Stimulated activated CD8-positive, alpha-beta memory T cell treated with anti-CD3 and anti-CD28 coated beads, Interleukin-4, amount 100 ng/mL, for 1 hour (primary cell): ENCODE measurements at places on chromosomes 5 and 9.

GRCh38 chr9:129989740-129990139, 53.2 kb downstream of the FNBP1 start:
- DNase-seq, result no peak

DNA sequence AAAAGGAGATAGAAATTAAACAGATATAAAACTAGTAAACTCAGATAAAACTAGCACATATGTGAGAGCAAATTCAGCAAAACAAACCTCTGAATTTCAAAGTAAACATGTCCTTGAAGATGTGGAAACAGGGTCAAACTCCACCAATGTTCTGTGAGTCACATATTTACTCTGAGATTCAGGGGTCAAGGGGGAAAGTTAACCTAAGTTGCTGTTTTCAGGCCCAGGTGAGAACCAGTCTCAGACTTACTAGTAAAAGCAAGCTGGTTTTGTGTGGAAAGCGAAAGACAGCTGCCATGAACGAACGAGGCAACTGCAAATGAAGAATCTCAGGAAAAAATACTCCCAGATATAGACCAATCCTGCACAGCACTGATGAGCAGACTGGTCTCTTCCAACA, 29.0 kb downstream of the PSMB7 start:
- no peak for DNase-seq

- DNase-seq, result no peak
Observed at GRCh38 chr9:95570646-95571045, 53.9 kb upstream of the PTCH1 start.

DNA sequence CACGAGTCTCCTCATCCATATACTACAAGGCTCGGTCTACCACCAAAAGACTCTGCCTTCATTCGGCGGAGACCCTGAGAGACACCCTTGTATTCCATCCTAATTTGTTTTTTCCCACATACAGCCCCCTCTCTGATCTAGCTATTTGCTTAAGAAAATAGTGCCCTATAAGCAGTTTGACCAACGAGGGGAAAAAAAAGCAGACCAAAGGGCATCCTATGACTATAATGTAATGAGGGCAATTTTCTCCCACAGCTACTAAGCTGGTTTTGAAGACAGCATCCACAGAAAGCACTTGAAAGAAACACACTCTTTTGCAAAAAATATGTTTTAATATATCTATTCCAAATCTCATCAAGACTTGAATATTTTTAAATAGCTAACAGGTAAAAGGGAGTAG, 147.8 kb downstream of the MLLT3 start:
- DNase-seq, result no peak

GRCh38 chr9:98080326-98080725, 23.8 kb downstream of the NANS start:
- no peak for DNase-seq

GRCh38 chr9:69140123-69140735, 33.8 kb upstream of the TJP2 start:
- no peak for DNase-seq

- no peak for DNase-seq
Observed at GRCh38 chr5:164346785-164347630, 841.6 kb downstream of the MAT2B start.

DNA sequence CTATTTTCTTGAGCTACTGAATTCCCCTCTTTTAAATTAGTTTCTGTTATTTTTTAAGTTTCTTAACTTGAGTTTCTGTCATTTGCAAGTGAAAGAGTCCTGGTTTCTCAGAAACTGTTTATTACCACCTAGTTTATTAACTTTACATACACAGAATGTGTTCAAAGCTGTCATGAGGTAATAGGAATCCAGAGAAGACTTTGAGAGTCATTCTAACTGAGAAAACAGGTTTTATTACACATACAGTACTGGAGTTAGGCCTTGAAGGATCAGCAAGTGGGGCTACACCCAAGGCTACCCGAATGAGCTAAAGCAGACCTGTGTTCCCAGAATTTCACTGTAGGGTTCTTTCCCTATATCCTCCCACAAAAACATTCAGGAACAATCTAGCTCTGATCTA, 33.1 kb downstream of the FAM114A2 start:
- DNase-seq, result no peak

- no peak for DNase-seq
Observed at GRCh38 chr5:108528655-108529054, 146.8 kb upstream of the FBXL17 start.

DNA sequence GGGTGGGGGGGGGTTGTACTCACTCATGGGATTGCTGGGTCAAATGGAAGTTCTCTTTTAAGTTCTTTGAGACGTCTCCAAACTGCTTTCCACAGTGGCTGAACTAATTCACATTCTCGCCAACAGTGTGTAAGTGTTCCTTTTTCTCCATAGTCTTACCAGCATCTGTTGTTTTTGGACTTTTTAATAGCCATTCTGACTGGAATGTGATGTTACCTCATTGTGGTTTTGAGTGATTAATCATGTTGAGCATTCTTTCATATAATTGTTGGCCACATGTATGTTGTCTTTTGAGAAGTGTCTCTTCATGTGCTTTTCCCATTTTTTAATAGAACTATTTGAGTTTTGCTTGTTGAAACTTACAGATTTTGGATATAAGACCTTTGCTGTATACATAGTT, 94.9 kb upstream of the PLPPR1 start:
- DNase-seq, result no peak

DNA sequence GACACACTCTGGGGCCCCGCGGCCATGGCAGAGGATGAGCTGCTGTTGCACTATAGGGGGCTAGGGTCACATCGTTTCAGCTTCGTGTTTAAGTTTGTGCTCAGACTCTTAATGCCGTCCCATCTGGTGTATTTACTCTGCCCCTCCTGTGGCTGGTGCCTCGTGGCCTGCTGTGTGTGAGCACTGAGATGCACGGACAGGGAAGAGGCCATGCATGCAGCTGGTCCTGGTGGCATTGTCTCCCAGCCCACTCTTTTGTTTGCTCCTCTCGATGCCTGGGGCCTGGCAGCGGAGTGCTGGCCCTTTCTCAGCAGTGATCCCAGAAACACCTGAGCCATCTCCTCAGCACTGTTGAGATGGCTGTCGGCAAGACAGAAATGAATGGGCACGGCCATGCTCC, 30.0 kb upstream of the PHF2 start:
- no peak for DNase-seq

DNA sequence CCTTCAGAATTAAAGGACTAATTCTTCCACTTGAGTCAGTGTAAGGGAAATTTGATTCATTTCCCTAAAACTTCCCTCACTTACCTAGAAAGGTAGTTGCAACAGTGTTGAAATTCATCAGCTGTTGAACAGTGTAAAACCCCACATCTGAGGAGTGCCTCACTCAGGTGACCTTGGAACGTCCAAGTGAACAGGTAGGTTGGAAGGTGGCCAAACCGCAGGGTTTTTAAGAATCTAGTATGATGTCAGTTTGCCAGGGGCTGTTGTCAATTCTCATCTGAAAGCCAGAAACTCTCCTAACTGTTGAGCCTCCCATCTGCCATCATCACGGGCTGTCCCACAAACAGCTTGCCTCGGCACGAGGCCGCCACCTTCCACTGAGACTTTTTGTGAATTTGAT, 105.7 kb downstream of the TMEM174 start:
- no peak for DNase-seq

DNA sequence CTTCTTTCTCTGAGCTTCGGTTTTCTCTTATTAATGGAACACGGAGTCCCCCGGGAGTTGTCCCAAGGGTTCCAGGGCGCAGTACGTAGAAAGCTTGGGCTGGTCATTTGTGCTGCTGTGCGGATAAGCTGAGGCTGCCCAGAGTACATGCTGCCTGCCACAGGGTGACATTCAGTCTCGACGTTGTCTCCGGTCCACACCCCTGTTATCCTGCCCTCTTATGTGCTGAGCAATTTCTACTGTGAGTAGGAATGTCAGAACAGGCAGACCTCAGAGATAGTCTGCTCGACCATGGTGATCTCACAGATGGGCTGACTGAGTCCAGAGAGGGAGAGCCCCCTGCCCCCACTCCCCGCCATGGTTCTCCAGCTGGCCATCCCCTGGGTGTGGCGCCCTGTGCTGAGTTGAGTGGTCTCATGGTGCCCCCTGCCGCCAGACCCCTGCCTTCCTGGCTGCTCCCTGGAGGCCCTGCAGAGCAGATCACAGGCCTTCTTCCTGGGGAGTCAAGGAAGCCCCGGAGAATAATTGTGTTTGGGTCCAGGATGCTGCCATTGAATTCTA, 124.0 kb downstream of the RGS3 start:
- no peak for DNase-seq

DNA sequence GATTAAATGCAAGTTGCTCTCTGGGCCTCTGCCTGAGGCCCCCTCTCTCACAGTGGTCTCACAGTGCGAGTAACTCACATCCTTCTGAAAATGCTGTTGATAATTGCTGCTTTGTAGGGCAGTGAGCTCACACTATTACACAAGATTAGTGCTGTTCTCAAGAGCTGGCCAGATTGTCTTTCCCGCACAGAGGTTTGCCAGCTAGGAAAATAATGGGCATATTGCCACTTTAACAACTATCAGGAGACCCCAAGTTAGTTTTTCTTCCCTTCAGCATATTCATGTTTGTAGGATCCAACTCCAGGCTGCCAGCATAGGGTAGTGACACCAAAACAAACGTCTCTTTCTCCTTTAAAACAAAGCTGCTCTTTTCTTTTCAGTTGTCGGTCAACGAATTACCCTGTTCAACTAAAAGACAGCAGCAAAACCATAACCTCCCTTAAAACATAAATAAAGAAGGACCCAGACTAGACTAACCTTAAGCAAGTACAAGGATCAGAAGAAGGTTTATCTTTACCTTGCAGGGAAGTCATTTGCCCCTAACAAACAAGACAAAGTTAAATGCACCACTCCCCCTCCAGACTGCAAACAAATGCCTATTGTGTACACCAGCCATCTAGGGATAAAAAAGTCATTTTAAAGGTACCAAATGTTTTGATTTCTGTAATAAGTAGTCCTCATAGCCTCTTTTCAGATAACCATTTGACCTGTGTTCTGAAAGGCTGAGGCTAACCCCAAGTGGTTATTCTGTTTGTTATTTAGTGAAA, 91.4 kb downstream of the VCAN start:
- no peak for DNase-seq

DNA sequence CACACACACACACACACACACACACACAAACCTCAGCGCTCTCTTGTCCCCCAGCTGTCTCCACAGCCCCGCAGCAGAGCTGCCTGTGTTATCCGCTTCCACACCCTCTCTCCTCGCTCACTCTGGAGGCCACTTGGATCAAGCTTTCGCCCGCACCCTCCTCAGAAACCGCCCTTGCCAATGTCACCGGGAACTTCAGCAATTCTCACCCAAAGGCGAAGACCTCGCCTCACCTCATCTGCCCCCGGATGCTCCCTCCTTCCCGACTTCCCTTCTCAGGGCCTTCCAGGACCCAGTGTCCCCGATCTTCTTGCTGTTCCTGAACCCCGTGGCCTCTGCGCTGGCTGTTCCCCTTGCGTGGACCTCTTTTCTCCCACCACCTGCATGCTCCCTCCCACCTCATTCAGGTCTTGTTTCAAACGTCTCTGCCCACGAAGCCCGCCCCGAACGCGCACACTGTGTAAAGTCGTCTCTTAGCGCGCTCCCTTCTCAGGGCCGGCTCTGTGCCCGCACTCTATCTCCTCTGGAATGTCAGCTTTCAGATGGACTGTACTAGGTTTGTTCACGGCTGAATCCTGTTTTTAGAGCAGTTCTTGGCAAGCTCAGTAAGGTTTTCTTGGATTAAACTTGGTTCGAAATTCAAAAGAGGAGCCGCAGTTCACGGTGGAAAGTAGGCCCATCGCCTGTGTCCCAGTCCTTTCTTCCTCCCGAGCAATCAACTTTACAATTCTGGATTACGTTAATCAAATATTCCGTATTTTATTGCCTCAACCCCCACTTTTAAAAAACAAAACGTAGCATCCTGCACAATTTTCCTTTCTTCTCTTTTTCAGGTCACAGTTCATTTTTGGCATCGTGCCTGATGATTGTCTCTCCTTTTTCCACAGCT, 1.0 kb upstream of the TRIM7 start:
- DNase-seq, result no peak

DNA sequence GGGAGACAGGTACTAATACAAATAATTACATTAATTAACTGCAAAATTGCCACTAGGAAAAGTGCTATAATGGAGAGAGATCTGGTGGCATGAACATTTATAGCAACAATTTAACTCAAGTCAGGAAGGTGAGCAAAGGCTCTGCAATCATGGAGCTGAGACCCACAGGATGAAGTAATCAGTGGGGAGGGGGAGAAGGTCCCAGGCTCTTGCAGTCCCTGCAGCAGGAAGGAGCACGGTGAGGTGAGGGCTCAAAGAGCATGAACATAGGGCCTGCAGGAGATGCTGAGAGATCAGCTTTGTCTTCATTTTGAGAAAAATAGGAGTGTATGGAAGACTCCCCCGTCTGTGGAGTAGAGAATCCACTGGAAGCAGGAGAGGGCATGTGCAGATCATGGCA, 6.5 kb downstream of the PTPN3 start:
- no peak for DNase-seq

DNA sequence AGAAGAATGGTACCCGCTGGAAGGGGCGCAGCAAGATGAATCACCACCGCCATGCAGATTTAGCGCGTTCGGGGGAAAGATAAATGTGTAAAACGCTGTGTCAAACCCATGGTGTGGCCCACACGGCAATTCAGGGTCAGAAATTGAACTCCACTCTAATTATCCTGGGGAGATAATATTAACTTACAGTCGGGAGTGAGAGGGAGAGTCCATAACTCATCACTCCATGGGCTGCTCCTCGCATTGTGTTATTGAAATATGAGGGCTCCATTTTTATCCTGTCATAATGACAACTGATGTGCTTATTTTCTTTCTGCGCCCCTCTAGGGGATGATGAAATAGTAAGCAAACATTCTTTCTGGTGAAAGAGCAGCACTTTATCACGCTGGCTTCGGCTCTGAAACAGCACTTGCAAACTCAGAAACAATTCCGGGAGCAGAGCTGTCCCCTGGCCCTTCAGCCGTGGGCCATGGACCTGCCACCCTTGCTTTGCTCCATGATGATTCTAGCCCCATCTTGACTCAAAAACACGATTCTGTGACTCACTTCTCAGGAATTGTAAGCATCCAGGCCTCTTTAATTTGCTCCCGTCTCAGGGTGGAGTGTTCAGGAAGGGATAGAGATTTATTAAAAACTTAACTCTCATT, 431.6 kb downstream of the IRX1 start:
- DNase-seq, result no peak

- DNase-seq, result no peak
Observed at GRCh38 chr9:6838158-6838557, 80.4 kb downstream of the KDM4C start.

- DNase-seq, result no peak
Observed at GRCh38 chr5:170273968-170274710, 23.4 kb downstream of the LCP2 start.

DNA sequence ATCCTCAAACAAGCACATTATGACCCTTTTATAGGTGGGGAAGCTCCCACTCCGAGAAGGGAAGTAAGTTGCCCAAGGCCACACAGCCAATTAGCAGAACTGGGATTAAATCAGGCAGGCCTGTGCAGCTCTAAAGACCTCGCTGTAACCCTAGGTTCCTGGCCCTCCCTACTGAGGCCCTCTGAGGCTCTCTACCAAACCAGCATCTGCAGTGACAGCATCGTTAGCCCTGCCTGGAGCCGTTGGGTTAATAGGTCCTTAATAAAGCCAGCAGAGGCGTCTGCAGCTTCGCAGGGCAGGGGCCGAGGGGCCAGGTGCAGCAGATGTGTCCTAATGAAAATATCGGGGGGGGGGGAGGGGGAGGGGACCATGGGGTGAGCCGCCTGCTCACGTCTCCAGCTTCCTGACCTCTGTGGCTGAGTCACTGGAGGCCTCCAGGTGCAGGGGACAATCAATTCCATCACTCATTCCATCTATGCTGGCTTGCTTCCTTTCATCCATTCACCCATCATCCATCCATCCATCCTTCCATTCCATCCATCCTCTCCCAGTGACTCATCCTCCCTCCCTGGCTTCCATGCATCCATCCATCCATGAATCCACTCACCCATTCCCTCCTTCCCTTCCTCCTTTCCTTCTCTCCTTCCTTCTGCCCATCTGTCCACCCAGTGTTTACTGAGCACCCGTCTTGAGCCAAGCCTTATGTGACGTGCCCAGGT, 203.9 kb downstream of the C9orf50 start:
- no peak for DNase-seq
